ENCODE measurements at places on chromosomes 13 and 19. TPM values are rescaled to one million over a fixed set of nuclear protein-coding genes. Genes with fewer than 3 reads are reported as not detected.

DNA sequence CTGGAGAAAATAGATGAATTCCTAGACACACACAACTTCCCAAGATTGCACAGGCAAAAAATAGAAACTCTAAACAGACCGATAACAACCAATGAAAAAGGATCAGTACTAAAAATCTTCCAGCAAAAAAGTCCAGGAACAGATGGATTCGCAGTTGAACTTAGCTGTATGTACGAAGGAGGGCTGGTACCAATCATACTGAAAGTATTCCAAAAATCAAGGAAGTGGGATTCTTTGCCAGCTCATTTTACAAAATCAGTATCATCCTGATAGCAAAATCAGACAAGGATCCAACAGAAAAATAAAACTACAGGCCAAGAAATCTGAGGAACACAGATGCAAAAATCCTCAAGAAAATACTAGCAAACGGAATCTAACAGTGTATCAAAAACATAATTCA lies 6.5 kb upstream of the LILRB2 start:
- H3K27ac ChIP-seq: no peak overlapping the region
- H3K4me3 ChIP-seq: no peak overlapping the region
- no peaks in the 10 kb centered on the region for H3K27me3 ChIP-seq
- no peak for DNase-seq
- H3K36me3 ChIP-seq: no peaks in the 10 kb centered on the region

GRCh38 chr19:53898636-53899341 lies 10.3 kb upstream of the CACNG7 start:
- no peak overlapping the region for H3K27ac ChIP-seq
- H3K27me3 ChIP-seq: peaks cover 21% of the 10 kb centered on the region
- no peaks in the 10 kb centered on the region for H3K4me1 ChIP-seq
- no peaks in the 10 kb centered on the region for H3K36me3 ChIP-seq
- H3K4me3 ChIP-seq: no peak overlapping the region

DNA sequence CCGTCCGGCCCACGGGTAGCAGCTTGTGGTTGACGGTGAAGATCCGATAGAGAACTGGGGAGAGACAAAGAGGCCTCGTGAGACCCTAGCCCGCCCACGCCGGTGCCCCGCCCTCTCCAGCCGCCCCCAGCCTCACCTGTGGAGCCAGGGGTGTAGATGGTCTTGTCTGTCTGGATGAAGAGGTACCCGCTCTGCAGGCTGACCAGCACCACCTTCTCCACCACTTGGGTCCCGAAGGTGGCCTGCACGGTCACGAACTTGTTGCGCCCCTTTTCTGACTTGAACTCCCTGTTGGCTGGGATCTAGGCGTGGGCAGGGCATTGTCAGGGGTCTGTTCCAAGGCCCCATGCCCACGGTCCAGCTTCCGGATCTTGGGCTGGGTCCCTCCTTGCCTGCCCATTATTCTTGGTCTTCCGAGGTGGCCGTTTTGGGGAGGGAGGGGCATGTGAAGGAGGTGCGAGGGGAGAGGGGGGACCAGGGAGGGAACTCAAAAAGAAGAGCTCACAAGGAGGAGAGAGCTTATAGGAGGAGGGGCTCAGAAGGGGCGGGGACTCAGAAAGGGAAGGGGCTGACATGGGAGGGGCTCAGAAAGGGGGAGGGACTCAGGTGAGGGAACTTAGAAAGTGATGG lies 2.2 kb downstream of the C3 start:
- no peak overlapping the region for H3K4me3 ChIP-seq
- H3K27me3 ChIP-seq: peaks cover 2% of the 10 kb centered on the region
- no peaks in the 10 kb centered on the region for H3K36me3 ChIP-seq
- no peaks in the 10 kb centered on the region for H3K4me1 ChIP-seq
- DNase-seq: no peak

- no peak for DNase-seq
- H3K4me1 ChIP-seq: no peaks in the 10 kb centered on the region
- H3K4me3 ChIP-seq: no peak overlapping the region
- H3K36me3 ChIP-seq: no peaks in the 10 kb centered on the region
Observed at GRCh38 chr13:30943881-30944280, 11.4 kb downstream of the TEX26 start.

DNA sequence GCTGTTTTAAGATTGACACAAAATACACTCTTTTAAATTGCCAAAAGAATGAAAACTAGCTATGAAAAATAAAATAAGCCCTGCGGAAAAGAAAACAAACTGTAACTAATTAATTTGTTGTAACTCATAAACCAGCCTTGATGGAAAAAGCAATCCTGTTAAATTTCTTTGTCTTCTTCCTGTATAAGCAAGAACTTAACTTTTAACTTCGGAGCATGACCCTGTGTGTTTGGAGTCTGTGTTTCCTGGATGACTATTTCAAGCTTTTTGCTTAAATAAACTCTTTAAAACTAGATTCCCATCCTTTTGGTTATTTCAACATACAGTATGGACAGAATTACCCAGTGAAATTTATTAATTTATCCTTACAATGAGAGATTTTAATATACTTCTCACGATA lies 122.6 kb downstream of the TNFRSF19 start:
- H3K27me3 ChIP-seq: no peaks in the 10 kb centered on the region
- no peak overlapping the region for H3K27ac ChIP-seq
- H3K4me3 ChIP-seq: no peak overlapping the region
- DNase-seq: no peak
- H3K36me3 ChIP-seq: no peaks in the 10 kb centered on the region

- no peaks in the 10 kb centered on the region for H3K4me1 ChIP-seq
- no peak overlapping the region for H3K27ac ChIP-seq
- H3K36me3 ChIP-seq: peaks cover 51% of the 10 kb centered on the region
- H3K4me3 ChIP-seq: no peak overlapping the region
- H3K27me3 ChIP-seq: no peaks in the 10 kb centered on the region
Observed at GRCh38 chr19:45069056-45069455, 7.2 kb downstream of the ZNF296 start.

Gene SBSN
- 1.5 TPM for total RNA-seq

Gene DPRX
- not detected for total RNA-seq

Gene B3GNT8
- 0.94 TPM for total RNA-seq

Gene MEF2B
- total RNA-seq: 0.42 TPM
